GM12878 (cell line): ENCODE measurements at places on chromosomes 11 and 22.
A peak's percentile ranks its signal among the peaks of the same experiment; 100 is the strongest.

GRCh38 chr11:126440792-126441514 lies 85.5 kb downstream of the ST3GAL4 start:
- DNase-seq = no peak

GRCh38 chr11:9228091-9228490 lies 37.1 kb downstream of the DENND5A start:
- DNase-seq = no peak

DNA sequence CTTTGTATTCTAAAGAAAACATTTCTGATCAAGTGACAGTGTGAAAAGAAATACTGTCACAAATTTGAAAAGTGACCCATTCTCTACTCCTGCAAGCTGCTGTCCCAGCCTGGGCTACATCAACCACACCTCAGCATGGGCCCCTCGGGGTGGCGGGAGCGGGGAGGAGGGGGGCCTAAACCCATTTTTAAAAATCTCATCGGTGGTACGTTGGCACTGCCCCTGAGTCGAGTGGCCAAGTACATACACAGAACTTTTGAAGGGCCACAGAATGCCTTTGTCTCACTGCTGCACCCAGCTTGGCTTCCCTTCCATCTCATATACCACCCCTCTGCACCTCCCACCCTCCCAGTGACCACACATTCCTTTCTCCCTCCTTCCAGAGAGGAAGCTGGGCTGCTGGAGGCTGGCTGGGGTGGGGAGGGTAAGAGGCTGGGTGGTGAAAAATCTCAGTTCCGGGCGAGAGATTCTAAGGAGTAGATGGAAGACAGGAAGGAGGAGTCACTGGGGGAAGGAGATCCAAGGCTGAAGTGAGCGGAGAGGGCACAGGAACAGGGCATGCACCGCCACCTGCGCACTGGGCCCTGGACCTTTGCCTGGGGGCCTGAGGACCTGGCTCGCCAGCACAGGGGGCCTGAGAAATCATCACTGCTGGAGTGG lies 21.1 kb downstream of the FXYD6 start:
- DNase-seq = no peak

DNA sequence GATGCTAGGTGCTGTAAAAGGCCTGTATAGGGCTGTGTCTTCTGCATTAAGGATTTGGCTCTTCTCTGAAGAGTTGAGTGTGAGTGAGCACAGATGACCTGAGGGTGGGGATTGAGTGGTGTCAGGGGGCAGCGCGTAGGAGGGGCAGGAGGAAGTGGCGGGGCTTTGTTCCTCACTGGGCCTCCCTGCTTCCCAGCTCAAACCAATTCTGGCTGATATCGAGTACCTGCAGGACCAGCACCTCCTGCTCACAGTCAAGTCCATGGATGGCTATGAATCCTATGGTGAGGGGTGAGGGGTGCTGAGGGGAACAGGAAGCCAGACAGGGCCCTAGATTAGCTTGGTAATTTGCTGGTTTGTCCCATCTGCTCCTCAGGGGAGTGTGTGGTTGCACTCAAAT lies 9.1 kb downstream of the PHOX2A start:
- no peak for DNase-seq

- DNase-seq = peak; percentile 89
Observed at GRCh38 chr11:85123752-85124231, 503.4 kb downstream of the DLG2 start.

- DNase-seq = no peak
Observed at GRCh38 chr11:58395581-58395980, 11.1 kb downstream of the OR5B3 start.

DNA sequence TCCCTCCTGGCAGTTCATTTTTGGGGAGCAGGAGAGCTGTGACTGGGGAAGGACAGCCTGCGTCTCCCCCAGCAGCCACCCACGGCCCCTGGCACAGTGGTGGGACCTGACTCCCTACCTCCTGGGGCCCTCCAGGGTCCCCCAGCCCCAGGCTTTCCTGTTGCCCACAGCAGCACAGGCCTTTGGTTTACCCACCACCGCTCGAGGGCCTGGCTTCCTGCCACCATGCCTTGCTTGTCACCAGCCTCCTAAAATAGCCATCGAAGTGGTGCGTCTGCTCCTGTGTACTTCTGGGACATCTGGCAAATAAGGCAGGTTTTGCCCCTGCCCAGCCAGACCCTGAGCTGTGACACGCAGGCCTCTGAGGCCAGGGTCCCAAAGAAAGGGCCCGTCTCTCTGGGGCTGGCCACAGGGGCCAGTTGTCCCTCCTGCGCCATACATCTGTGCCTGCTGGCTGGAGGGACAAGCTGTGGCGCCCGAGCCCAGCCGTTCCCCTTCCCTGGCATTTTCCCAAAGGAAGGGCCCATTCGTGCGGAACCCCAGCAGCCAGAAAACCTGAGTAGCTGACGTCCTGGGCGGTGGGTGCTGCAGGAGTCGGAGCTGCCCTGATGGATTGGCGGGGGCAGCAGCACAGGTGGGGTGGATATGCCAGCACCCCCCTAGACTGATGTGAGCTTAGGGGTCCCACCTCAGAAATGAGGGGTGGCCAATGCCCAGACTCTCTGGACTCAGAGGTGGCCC lies 14.6 kb downstream of the PHLDA2 start:
- no peak for DNase-seq

GRCh38 chr11:17161515-17161914 lies 46.3 kb downstream of the PIK3C2A start:
- DNase-seq = no peak

DNA sequence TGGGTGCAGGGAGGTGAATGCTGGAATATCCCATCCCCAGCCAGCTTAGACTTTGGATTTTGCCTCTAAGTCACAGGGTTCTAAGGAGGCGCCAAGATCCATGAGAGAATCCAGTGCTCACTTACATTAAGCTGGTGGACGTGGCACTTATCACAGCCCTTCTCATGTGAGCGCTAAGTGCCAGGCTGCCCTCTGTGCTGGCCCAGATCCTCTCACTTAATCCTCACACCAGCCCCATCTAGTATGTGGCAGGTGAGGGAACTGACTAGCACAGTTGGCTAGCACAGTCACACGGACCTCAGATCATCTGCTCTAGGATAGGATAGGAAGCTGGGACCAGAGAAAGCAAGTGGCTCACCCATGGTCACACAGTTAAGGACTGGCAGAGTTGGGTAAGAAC lies 3.6 kb downstream of the HMOX1 start:
- DNase-seq = no peak

DNA sequence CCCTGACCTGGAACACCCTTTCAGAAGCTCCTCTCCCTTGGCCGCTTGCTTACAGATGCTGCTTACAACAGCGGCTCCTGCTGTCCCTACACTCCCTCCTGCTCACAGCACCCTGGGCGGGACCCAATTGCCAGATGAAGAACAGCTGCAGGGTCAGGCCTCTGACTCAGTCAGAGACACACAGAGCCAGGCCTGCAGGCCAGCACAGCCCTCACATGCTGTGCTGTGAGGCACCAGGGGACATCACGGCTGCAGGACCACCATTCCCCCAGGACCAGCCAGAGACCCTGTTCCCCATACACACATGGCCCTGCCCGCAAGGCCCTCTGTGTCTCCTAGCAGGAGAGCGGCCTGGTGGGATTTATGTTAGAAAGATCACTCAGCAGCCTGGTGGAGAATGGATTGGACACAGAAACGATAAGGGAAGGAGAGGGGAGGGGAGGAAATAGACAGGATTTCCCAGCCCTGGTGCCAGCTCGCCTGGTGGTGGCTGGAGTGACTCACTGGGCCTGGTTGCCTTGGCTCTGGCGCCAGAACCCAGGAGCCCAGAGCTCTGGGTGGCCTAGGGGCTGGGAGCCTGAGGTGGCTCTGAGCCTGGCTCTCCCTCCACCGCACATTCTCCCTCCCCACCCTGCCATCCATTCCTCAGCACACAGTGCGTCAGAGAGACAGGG lies 6.7 kb downstream of the CAPN5 start:
- DNase-seq = no peak

GRCh38 chr11:116732271-116733042 lies 40.3 kb downstream of the BUD13 start:
- peak; percentile 20 for DNase-seq

DNA sequence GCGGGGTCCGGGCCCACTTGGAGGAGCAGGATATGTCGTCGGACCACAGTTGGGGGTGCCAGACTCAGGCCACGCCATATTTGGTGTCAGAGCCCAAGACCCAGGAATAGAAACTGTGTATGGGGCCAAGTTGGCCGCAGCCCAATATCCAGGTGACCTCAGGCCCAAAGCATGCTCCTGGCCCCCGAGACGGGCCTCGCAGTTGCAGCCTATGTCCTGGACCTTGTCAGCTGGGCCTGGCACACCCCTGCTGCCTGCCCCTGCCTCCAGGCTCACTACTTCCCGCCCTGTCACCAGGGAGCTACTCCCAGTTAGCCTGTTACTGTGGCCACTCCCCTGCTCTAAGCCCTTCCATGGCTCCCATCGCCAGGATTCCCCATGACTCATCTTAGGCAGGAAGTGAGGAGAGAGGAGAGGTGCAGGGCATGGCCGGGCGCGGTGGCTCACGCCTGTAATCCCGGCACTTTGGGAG lies 23.1 kb downstream of the A4GALT start:
- no peak for DNase-seq

- no peak for DNase-seq
Observed at GRCh38 chr11:20064961-20065405, 95.3 kb downstream of the DBX1 start.

GRCh38 chr11:87961606-87962005 lies 213.6 kb downstream of the RAB38 start:
- DNase-seq = no peak

DNA sequence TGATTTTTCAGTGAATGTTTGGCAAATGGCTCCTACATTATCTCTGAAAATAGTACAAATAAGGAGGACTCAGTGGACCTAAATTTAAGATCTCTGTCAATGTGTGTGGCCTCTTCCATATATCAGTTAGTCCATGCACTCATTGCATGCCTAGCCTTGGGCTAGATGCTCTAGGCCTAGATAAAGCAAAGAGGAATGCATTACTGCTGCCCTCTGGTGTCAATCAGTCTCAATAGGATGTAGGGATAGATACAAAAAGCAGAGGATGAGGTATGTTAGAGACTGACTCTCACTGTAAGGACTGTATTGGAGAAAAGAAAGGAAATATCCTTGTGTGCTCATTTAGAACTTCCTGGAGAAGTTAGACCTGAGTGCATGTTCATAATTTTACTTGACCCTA lies 42.0 kb downstream of the MS4A2 start:
- DNase-seq = no peak

DNA sequence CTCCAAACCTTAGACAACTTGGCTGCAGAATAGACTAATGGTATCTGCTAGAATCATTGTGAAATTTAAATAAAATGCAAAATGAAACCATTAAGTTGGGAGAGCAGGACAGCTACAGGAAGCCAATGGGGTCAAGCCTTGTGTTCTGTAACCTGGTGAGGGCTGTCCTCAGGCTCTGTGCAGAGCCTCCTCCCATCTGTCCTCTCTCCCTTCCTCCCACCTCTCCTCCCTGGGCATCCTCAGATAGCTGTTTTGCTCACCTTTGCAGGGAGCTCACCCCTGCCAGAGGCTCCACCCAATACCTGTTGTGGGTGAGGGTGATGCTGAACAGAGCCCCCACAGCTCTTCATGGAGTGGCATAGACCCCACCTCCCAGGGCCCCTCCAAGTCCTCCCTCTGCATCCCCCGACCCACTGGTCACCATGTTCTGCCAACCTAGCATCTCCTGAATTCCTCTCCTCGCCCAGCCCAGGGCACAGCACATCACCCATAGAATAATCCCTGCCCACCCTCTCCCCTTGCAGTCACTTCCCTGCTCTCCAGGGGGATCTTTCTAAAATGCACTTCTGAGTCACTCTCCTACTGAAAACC lies 100.3 kb downstream of the PDE2A start:
- DNase-seq = no peak

GRCh38 chr11:63489879-63490278 lies 1.1 kb downstream of the PLAAT5 start:
- no peak for DNase-seq

GRCh38 chr11:102289592-102289991 lies 27.7 kb upstream of the BIRC3 start:
- no peak for DNase-seq

- DNase-seq = peak; percentile 63
Observed at GRCh38 chr22:43377896-43378704, 33.7 kb upstream of the MPPED1 start.
